HEK293T (cell line): ENCODE measurements at places on chromosomes 12 and 14.

GRCh38 chr14:62066304-62066703 lies 304.1 kb downstream of the SNAPC1 start:
- no peak for DNase-seq

DNA sequence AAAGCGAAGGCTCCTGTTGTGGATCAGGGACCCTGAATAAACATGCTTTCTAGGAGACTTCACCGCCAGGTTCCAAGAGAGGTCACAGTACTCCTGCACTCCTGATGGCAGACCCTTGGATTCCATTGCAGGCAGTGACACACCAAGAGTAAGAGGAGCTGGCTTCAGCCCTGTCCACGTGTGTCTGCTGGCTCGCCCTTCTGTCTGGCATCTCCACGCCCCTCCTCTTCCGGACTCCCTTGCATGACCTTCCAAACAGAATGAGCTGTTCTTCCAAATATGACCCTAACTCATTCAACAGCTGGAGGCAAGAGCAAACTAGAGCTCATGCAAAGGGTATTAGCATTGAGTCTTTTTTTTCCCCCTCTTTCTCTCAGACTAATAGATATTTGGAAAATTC lies 233.0 kb upstream of the PLEKHG7 start:
- DNase-seq: no peak

DNA sequence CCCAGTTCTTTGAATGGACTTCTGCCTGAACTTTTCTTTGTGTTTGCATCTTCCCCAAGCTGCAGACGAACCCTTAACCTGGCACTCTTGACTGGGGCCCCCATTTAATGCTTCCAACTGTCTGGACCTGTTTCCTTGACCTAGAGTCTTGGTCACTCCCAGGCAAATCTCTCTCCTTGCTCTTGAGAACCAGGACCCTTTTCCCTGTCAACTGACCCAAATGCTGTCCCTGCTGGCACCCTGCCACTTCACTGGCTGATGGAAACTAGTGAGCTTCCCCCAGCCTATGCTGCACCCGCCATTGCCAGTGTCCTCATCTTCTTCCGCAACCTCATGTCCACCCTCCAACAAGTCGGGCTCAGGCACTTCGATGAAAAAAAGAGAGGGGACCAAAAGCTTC lies 79.5 kb downstream of the PRIMA1 start:
- no peak for DNase-seq

- DNase-seq: no peak
These were observed 14.9 kb upstream of the IFT81 start for GRCh38 chr12:110109037-110109836.

DNA sequence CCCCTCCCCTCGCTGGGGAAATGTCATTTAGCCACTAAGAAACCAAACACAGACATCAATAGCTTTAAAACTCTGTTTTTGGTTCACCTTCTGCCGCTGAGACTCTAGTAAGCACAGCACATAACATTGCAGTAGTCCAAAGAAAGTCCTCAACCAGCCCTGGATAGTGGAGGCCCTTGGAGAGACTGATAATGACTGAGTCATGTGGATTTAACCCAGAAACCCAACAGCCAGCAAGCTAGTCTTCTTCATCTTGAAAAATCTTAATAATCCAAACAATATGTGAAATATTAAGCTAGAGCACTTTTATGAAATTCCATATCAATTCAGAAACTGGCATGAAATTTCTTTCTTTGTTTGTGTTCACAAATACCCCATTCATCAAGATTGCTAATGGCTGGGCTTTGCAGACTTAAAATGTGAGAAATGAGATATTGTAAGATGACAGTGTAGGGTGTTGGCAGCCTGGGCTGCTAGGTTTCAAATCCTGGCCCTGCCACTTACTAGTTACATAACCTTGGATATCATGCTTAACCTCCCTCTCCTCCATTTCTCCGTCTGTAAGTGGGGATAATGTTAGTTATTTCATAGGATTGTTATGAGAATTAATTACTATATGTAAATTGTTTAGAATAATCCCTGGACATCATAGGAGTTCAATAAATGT lies 40.1 kb downstream of the RERG start:
- no peak for DNase-seq

DNA sequence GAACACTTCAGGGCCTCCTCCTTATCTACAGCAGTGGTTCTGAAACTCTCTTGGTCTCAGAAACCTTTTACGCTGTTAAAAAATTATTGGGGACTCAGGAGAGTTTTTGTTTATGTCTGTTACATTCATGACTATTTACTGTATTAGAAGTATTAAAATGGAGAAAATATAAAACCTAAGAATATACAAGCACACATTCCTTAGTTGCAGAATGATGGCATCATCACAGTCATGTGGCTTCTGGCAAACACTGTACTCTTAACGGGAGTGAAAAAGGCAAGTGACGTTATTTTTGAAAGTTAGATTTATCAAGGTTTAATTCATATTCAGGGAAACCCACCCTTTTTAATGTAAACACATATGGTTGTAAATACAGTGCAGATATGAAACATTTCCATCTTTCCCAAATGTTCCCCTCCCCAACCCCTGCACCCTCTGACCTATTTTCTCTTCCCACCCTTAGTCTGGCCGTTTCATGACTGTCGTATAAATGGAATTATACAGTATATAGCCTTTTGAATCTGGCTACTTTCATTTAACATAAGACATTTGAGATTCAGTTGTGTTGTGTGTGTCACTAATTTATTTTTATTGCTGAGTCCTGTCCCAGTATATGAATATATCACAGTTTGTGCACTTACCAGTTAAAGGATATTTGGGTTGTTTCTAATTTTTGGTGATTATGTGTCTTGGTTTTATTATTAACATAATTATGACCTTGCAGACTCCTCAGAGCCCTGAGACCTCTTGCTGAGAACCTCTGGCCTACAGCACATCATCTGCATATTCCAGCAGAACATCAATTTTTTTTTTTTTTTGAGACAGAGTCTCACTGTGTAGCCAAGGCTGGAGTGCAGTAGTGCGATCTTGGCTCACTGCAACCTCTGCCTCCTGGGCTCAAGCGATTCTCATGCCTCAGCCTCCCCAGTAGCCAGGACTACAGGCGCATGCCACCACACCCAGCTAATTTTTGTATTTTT lies 457.0 kb downstream of the PCNX1 start:
- no peak for DNase-seq

- DNase-seq: no peak
These were observed 2.1 kb upstream of the LGALS3 start for GRCh38 chr14:55126932-55127459.
